Stimulated activated CD8-positive, alpha-beta memory T cell treated with anti-CD3 and anti-CD28 coated beads, Interleukin-4, amount 100 ng/mL, for 48 hours (primary cell): ENCODE measurements at places on chromosomes 4 and X.

- no peak for DNase-seq
Measured at GRCh38 chrX:130728208-130728607, 174.8 kb downstream of the ENOX2 start.

DNA sequence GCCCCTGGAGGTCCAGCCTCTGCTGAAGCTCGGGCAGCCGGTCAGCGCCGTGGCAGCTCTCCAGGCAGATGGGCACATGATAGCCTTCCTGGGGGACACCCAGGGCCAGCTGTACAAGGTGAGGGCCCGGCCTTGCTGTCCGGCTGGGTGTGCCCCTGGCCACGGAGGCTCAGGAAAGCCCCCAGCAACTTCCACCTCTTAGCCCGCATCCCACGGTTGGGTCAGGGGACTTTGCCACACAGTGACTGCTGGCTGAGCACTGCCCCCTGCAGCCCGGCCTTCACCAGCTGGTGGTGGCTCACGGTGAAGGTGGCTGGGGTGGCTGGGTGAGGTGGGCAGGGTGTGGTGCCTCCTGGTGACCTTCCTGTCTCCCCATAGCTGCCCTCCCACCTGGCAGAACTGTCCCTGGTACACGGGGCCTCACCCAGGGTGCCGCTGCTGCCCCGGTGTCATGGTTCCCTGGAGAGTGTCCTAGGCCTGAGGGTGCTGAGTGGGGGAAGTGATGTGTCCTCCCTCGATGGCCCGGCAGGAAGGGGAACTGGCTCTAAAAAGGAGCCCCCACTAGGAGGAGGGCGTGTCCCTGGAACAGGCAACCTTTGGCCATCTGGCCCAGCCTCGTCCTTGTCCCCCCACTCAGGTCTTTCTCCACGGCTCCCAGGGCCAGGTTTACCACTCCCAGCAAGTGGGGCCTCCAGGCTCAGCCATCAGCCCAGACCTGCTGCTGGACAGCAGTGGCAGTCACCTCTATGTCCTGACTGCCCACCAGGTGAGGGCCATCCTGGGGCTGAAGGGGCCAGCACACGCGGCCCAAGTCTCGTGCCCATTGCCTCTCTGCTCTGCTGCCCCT is 4.5 kb downstream of the PLXNB3 start:
- DNase-seq, result no peak

- no peak for DNase-seq
Measured at GRCh38 chrX:93332329-93332728, 341.0 kb downstream of the NAP1L3 start.

DNA sequence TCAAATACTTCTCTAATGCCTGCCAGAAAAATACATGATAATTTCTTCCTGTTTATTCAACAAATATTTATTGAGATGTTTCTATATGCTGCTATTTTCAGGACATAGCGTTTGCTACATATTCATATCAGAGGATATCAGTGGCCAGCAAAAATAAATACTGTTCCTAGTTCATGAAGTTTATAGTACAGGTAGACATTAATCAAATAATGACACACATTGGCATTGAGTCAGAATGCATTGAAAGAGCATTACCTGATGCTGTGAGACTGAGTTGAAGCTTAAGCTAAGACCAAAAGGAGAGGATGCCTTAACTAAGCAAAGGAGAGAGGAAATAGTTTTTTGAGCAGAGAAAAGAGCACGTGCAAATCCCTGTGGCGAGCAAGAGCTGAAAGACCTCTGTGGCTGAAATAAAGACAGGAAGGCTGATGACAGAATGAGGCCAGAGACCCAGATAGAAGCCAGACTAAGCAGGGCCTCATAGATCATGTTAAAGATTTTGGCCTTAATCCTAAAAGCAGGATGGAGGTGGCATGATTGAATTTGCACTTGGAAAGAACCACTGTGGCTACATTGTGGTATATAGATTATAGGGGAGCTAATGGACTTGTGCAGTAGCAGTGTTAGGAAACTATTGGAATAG is 36.2 kb downstream of the FAM241A start:
- DNase-seq, result no peak

DNA sequence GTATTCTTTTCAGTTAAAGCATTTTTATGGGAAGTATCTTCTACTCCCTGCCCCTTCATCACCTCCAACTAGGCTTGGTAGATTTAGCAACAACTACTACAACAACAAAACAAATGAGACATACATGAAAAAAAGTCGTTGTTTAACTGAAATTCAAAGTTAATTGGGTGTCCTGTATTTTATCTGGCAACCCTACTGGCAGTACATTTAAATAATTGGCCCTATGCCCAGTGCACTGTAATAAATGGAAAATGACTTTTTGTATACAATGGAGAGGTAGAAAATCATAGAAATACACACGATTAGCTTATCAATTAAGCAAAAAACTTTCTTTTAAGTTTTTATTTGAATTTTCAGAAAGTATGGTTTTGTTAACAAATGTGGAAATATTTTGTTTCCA is 21.4 kb upstream of the CLGN start:
- no peak for DNase-seq

- DNase-seq, result no peak
Measured at GRCh38 chr4:8321771-8322170, 52.2 kb downstream of the HTRA3 start.

DNA sequence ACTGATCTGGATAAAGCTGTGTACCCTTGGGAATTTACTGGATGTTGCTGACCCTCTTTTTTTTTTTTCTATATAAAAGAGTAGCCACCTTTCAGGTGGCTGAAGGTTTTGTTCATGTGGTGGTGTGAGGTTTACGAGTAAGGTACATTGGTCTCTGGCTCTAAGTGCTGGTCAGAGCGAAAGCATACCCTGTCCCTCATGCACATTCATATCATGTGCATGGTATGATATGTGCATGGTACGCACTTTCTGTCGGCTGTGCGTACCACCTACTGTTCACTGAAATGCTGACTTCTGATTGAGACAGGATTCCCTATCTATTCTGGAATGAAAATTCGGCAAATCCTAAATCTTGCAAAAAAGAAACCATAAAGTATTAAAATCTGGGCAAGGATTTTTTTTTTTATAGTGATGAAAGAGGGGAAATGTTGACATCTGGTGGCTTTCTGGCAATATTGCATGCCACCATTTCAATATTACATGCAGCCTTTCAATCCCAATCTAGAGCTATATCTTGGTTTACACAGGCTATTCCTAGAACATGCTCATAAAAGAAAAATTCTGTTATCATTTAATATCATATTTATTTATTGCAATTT is 32.8 kb downstream of the FAM149A start:
- DNase-seq, result no peak

- no peak for DNase-seq
Measured at GRCh38 chr4:124641715-124642381, 70.7 kb downstream of the ANKRD50 start.

- no peak for DNase-seq
Measured at GRCh38 chrX:1170243-1170642, 42.2 kb downstream of the CRLF2 start.

- DNase-seq, result no peak
Measured at GRCh38 chr4:117814277-117815246, 219.7 kb upstream of the NDST3 start.

DNA sequence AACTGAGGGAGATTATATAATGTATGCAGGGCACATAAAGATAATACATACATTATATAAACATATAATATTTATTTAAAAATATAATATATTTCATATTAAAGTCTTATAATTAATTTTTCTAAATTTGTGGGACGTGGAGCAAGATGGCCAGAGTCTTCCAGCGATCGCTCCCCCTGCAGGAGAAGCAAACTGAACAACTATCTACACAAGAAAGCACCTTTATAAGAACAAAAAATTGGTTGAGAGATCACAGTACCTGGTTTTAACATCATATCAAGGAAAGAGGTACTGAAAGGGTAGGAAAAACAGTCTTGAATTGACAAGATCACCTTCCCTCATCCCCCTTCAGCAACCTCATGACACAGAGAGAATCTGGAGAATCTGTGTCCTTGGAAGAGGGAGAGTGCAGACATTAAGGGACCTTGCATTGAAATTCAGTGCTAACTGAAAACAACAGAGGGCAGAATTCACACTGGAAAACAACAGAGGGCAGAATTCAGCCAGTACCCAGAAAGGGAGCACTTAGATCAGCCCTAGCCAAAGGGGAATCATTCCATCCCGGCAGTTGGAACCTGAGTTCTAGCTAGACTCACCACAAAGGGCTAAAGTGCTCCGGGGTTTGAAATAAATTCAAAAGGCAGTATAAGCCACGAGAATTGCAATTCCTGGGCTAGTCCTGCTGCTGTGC is 262.5 kb upstream of the NDST3 start:
- no peak for DNase-seq

- DNase-seq, result no peak
Measured at GRCh38 chr4:137559801-137560200, 27.5 kb upstream of the PCDH18 start.

GRCh38 chr4:152686452-152687013 is 6.7 kb upstream of the TMEM154 start:
- DNase-seq, result no peak

- no peak for DNase-seq
Measured at GRCh38 chr4:149932188-149932587, 116.5 kb upstream of the IQCM start.

- DNase-seq, result no peak
Measured at GRCh38 chr4:7083597-7084563, 16.0 kb upstream of the GRPEL1 start.

- no peak for DNase-seq
Measured at GRCh38 chr4:75997946-75998345, 7.2 kb upstream of the SDAD1 start.

GRCh38 chr4:112807083-112807482 is 170.1 kb downstream of the LARP7 start:
- DNase-seq, result no peak
